ENCODE measurements at places on chromosomes 16 and 17. TPM values are rescaled to one million over a fixed set of nuclear protein-coding genes. Genes with fewer than 3 reads are reported as not detected.
A peak's percentile ranks its signal among the peaks of the same experiment; 100 is the strongest.

Gene MGAT5B
- 14.3 TPM for total RNA-seq

GRCh38 chr16:16191493-16192167, 31.7 kb downstream of the ABCC6 start:
- H3K4me1 ChIP-seq: peaks cover 3% of the 10 kb centered on the region
- H3K36me3 ChIP-seq: no peaks in the 10 kb centered on the region
- no peaks in the 10 kb centered on the region for H3K27me3 ChIP-seq
- no peak overlapping the region for H3K4me3 ChIP-seq

- no peaks in the 10 kb centered on the region for H3K36me3 ChIP-seq
- H3K27ac ChIP-seq: no peak overlapping the region
- H3K4me1 ChIP-seq: peaks cover 60% of the 10 kb centered on the region
- no peak overlapping the region for H3K4me3 ChIP-seq
Observed at GRCh38 chr17:29043539-29044145, 701 bp downstream of the PIPOX start.

- H3K36me3 ChIP-seq: peaks cover 10% of the 10 kb centered on the region
- H3K4me1 ChIP-seq: peaks cover 25% of the 10 kb centered on the region
- no peaks in the 10 kb centered on the region for H3K27me3 ChIP-seq
- DNase-seq: no peak
Observed at GRCh38 chr16:12771341-12771798, 32.3 kb downstream of the CPPED1 start.

DNA sequence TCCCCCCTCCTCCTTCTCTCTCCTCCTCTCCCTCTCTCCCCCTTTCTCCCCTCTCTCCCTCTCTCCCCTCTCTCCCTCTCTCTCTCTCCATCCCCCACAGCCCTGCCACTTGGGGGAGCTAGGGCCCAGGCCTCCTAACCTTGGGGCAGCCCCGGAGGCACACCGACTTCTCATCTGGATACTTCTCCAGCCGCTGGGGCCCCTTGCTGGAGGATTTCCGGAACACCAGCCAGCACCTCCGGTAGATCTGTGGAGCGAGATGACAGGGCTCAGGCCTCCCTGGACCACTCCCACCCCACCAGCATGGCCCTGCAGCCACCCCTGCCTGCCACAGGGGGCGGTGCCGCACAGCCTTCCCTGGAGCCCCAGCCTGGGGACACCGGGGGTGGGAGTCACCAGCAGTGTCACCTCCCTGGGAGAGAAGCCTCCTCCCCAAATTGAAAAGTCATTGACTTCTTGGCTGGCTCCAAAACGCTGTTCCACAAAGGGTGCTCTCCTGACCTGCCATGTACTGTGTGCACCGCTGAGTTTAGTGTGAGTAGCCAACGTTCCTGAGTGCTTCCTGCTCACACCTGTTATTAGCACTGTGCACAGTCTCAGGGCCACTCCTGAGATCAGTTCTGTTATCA, 10.5 kb downstream of the DOK4 start:
- peaks cover 28% of the 10 kb centered on the region for H3K4me1 ChIP-seq
- peaks cover 2% of the 10 kb centered on the region for H3K27me3 ChIP-seq
- peak overlapping the region; percentile 38 for H3K4me3 ChIP-seq
- DNase-seq: peak; percentile 73
- no peaks in the 10 kb centered on the region for H3K36me3 ChIP-seq

Gene DNAI2
- total RNA-seq: not detected

DNA sequence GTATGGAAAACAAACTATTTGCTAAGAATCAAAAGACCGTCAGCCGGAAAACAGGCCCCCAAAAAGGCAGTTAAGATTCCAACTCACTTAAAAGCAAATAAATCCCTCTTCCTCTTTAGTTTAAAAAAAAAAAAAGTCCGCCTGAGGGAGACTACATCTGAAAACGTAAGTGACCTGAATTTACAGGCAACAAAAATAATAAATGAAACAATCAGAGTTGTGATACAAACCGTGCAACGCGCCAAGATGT, 1.1 kb downstream of the KANSL1 start:
- no peak for DNase-seq
- no peaks in the 10 kb centered on the region for H3K36me3 ChIP-seq
- peaks cover 47% of the 10 kb centered on the region for H3K4me1 ChIP-seq
- H3K27me3 ChIP-seq: no peaks in the 10 kb centered on the region
- peak overlapping the region; percentile 91 for H3K4me3 ChIP-seq
- H3K27ac ChIP-seq: peak overlapping the region; percentile 98

Gene KCTD11
- 7.9 TPM for total RNA-seq

Gene WNT9B
- total RNA-seq: not detected

Data from neural crest cell (in vitro differentiated cells).